ENCODE measurements at places on chromosomes 4 and X.

- no peak for DNase-seq
Observed at GRCh38 chrX:139596068-139596467, 65.5 kb downstream of the F9 start.

- DNase-seq, result no peak
Observed at GRCh38 chr4:118076958-118077766, 42.9 kb downstream of the NDST3 start.

DNA sequence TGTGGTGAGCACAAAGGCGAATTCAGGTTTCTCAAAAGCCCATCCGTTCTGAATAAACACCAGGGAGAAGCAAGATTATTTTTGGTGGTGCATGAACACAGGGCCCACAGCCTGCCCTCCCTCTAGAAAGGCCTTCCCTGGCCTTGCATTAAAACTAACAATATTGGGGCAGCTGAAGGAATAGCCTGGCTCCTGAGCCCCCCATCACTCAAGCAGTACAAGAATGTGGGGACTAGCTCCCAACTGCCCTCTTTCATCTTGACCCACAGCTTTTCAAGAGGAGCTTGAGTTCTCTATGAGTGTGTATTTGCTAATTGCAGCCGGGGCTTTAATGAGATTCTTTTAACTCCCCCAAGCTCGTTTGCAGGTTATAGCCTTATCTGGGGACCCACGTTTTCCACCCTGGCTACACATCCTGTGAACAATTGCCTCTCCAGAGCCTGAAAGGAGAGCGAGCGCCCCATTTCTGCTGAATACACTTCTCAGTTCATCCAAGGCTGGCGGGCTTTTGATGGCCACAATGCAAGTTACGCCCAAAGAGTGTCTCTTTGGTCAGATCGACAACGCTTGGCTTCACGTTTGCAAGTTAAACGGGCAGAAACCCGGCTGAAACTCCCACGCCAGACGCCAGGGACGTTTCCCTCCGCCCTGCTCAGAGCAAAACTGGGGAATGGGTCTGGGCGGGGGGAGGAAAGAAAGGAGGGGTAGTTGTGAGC, 4.7 kb upstream of the GSX2 start:
- DNase-seq, result no peak

DNA sequence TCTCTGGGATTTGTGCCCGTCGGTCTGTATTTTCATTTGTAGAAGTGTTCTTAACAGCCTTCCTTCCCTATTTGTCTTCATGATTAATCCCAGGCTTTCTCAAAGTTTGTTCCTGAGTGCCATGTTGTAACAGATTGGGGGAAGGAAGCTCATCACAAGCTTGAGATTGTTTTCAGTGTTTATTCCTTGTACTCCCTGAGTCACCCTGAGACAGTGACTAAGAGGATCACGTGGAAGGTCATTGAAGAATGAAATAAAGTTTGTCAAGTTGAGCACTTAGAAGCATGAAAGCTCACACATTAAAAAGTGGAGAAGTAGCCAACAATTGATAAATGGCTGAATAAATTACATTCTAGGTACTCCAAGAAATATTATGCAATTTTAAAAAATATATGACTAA, 153.5 kb upstream of the FAM241A start:
- no peak for DNase-seq

DNA sequence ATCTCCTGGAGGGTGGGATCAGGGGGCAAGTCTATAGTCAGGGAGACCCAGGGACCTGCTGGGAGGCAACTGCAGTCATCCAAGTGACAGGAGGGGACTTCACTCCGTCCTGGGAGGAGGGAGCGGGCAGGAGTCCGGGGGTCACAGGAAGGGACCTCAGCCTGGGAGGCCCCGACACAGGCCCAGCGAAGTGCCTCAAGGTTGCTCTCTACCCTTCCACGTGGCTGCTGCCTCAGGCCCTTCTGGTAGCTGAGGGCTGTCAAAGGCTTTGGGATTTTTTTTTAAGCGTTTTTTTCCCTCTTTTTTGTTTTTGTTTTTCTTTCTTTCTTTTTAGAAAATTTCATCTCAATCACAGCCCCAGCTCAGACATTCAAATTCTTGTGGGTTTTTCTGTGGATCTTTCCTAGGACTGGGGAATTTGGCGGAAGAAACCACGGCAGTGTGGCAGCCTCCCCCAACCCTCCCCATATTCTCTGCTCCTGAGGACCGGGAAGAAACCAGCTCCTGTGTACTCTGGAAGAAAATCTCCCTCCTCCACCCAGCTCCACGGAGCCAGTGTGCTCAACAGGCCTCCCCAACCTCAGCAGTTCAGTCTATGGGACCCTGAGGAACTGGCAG, 1.4 kb upstream of the HAUS7 start:
- DNase-seq, result no peak

GRCh38 chrX:129769467-129770154, 10.1 kb upstream of the SASH3 start:
- DNase-seq, result peak; percentile 61

- DNase-seq, result no peak
Observed at GRCh38 chr4:51845711-51846110, 2.8 kb downstream of the DCUN1D4 start.

DNA sequence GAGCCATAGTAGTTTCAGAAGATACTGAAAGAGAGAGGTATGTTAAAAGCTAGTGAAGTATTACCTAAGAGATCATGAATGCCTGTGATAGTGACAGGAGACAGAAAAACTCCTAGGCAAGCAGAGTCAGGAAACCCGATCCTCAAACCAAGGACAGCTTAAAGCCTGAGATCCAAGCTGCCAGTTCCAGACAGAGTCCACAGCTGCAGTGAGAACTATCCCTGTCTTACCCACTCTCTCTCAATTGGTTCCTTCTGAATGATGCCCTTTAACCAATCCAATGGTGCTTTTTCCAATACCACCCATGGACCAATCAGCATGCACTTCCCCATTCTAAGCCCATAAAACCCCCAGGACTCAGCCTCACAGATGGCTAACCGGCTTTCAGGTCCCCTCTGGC, 90.4 kb upstream of the PCDH10 start:
- no peak for DNase-seq

DNA sequence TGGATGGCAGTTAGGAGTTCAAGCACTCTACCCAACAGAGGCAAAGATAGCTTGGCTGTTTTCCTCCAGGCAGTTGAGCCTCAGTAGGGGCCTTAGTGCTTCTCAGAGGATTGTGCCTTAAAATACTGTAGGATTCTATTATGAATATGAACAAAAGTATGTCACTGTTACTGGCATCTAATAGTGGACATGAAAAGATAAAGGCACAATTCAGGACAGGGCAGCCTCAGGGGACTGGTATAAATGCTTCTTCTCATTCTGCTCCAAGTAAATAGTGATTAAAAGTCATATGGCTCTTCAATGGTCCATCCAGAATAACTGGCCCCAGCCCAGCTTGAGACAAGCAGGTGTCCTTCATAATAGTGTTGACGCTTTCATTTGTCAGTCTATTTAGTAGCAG, 17.7 kb downstream of the COL4A6 start:
- DNase-seq, result no peak

DNA sequence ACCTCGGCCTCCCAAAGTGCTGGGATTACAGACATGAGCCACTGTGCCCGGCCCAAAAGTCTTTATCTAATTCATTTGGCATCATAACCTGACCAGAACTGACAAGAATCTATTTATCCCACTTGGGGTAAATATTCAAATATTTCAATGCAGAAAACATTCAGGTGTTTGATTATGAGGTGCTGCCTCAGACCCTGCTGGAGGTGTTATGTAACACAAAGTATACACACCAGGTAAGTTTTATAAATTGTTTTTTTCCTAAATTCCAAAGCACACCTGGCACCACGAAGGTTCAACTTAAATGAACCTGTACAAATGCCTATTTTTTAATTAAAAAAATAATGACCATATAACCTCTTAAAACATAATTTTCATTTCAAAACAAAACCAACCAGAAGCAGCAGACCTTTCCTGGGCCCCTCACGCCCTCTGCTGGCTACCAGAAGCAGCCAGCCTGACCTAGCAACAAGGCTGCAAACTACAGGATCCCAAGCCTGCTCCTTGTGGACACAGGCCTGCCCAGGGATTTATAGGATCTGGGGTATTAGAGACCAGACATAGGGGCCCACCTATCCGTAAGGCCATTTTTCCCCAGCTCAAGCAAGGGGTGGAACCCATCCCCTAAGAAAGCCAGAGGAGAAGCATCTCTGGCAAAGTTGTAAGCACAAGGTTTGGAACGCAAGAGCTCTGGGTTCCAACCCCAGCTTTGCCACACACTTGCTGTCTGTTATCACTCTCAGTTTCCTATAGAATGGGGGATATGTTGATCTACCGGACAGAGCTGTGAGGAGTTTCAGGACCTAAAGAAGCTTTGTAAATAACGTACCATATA, 11.7 kb downstream of the OTUD5 start:
- DNase-seq, result peak; percentile 31

DNA sequence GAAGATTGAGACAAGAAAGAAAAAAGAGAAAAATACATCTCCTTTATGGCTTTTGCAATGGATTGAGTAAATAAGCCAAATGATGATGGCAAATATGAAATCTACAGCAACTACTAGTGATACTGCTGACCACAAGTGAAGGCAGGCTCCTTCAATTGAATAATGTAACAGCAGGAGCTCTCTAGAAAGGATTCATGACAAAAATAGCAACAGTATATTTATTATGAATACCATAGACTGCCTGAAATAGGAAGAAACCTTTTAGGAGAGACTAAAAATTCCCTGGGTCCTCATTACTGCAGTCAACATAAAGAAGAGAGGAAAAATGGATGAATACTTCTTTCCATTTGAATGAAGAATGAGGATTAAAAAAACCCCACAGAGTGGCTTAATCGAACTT, 306.8 kb upstream of the ANXA10 start:
- DNase-seq, result no peak

DNA sequence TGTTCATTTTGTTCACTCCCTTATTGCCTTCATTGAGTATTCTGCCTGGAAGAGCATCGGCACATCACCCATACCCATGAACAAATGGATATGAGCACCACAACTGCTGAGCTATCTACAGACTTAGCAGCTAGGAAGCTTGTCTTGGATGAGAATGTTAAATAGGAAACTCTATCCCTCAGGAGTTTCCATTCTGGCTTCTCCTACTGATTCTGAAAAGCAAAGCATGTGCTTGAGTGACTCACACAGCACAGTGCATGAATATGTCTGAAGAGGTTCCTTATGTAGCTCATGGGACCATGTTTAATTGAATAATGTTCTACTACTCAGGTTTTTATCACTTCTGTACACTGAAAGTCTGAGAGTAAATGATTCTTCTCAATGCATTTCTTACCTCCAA, 57.3 kb upstream of the MXRA5 start:
- no peak for DNase-seq

GRCh38 chr4:54683616-54684346, 26.0 kb downstream of the KIT start:
- peak; percentile 58 for DNase-seq

DNA sequence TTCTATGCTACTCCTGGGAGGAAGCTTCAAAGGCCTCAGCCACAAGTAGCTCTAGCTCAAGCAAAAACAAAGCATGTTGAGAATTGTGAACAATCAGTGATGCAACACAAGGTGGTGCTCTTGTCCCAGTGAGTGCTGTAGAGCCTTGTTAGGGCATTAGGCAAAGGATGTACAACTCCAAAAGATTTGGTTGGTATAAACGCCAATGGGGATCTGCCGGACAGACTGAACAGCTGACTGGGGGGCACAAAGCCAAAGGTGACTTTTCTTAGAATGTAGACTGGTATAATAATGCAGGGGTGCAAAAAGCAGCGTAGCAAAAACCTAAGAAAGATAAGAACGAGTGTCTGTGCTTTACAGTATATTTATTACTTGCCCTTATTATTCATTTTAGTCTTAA, 62.6 kb upstream of the ALB start:
- DNase-seq, result no peak

DNA sequence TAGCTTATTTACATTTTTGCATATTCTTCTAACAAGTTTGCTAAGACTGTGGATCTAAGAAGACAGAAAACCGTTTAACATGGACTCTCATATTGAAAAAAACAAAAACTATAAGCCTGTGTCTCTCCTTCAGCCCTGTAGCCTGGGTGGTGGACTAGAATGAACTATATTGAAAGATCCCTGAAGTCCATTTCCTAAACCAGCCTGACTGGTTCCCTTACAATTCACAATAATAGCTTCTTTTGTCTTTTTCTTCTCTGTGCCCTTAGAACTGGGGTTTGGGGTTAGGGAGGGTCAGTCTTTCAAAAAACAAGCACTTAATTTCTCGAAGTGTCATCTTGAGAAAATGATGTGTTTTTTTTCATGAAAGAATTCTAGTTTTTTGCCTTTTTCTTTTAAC, 59.0 kb downstream of the GSTCD start:
- DNase-seq, result no peak

DNA sequence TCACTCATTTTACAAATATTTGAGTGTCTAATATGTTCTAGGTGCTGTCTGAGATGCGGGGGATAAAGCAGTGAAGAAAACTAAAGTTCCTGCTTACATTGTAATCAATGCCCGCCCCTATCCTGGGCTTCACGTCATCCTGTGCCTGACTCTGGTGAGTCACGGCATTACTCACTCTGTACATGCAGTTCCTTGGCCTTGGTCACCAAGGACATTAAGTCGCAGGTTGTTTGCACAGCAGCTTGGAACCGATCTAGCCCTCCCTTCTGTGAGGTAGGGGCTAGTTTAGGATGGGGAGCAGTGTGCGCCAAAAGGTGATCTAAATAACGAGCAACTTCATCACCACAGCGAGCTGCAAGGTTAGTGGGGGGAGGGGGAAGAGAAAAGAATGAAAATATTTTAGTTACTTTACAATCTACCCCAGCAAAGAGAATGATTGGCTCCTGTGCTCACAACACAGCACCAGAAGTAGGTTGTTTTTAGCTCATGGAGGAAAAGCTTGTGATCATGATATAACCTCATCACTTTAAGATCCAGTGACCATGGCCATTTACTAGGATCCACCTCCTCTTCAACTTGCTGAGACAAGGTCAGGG, 48.0 kb upstream of the HDAC8 start:
- peak; percentile 0 for DNase-seq

DNA sequence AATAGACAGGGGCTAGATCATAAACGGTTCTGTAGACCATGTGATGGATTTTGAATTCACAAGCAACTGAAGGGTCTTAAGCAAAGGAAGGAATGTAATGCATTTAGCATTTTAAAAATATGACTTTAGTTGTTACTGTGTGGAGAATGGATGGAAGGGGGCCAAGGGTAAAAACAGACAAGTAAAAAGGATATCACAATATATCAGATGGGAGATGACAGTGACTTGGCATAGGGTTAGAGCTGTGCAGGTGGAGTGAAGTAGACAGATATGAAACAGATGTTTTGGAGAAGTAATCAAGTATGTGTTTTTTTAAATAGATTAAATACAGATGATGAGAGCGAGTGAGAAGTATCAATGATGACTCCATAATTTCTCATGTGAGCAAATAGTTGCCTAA, 1116.0 kb upstream of the TENM3 start:
- DNase-seq, result no peak

GRCh38 chr4:184748251-184748652, 14.4 kb upstream of the CENPU start:
- DNase-seq, result no peak

Measured in activated CD4-positive, alpha-beta T cell treated with anti-CD3 and anti-CD28 coated beads, Interleukin-2, amount 50 U/mL, for 4 hours (primary cell).